ENCODE measurements at places on chromosomes 7 and 10. TPM values are rescaled to one million over a fixed set of nuclear protein-coding genes. Genes with fewer than 3 reads are reported as not detected.

Gene IDI2
- polyA plus RNA-seq: not detected

Gene OR2A12
- not detected for polyA plus RNA-seq

Gene ACTL6B
- not detected for polyA plus RNA-seq

Gene NME8
- polyA plus RNA-seq: not detected

Gene FXYD4
- polyA plus RNA-seq: not detected

Gene CNTNAP2
- polyA plus RNA-seq: 0.69 TPM

Gene NRAP
- polyA plus RNA-seq: 0.41 TPM

Gene GTF2I
- 40.0 TPM for polyA plus RNA-seq

Gene TSC22D4
- 53.5 TPM for polyA plus RNA-seq

Gene RAB19
- polyA plus RNA-seq: 1.8 TPM

Gene ITIH5
- 0.60 TPM for polyA plus RNA-seq

Gene TRIM73
- polyA plus RNA-seq: 4.2 TPM

Gene FRAT1
- polyA plus RNA-seq: 2.8 TPM

Gene OR6V1
- not detected for polyA plus RNA-seq

Gene DNAJC12
- polyA plus RNA-seq: 10.5 TPM

Gene MEOX2
- polyA plus RNA-seq: 0.23 TPM

Gene VWA2
- 1.3 TPM for polyA plus RNA-seq

Gene GRID2IP
- polyA plus RNA-seq: not detected

Gene VAX1
- not detected for polyA plus RNA-seq

Gene NUTM2D
- 5.4 TPM for polyA plus RNA-seq

Gene SPDYE18
- polyA plus RNA-seq: 0.51 TPM
